ENCODE measurements at places on chromosomes 6 and 20. TPM values are rescaled to one million over a fixed set of nuclear protein-coding genes. Genes with fewer than 3 reads are reported as not detected.

- no peak for DNase-seq
These were observed 15.0 kb downstream of the ADNP start for GRCh38 chr20:50916257-50916656.

DNA sequence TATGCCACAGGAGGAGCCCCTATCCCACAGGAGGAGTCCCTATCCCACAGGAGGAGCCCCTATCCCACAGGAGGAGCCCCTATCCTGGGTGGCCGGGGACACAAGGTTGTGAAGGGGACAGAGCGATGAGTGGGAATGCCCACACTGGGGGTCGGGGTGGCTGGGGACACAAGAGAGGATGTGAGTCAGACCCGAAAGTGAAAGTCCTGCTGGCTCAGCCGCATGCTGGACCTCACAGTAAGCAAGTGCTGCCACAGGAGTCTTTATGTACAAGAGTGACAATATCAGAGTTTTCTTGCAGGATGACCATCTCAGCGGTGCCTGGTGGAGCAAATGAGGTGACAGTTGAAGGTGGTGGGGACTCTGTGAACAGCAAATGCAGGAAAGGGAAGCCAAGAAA lies 93.7 kb downstream of the PSMB1 start:
- DNase-seq: no peak

- no peak for DNase-seq
These were observed 128.2 kb upstream of the AFDN start for GRCh38 chr6:167698540-167698939.

- DNase-seq: no peak
These were observed 14.2 kb upstream of the TOX2 start for GRCh38 chr20:43900496-43900895.

DNA sequence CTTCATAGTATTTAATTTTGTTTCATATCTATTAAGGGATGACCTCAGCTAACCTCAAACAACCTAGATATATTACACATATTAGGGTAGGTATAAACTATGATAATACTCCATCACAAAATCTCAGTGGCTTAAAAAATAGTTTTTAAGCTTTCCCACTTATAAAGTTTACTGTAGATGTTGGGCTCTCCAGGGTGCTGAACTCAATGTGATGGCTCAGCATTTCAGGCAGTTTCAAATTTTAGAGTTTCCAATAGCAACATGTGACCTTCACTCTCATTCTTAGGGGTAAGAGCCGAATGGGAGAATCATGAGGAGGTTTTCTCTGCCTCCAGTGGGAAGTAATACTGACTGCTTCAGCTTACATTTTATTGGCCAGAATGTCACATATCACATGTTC lies 357.3 kb downstream of the MEI4 start:
- no peak for DNase-seq

DNA sequence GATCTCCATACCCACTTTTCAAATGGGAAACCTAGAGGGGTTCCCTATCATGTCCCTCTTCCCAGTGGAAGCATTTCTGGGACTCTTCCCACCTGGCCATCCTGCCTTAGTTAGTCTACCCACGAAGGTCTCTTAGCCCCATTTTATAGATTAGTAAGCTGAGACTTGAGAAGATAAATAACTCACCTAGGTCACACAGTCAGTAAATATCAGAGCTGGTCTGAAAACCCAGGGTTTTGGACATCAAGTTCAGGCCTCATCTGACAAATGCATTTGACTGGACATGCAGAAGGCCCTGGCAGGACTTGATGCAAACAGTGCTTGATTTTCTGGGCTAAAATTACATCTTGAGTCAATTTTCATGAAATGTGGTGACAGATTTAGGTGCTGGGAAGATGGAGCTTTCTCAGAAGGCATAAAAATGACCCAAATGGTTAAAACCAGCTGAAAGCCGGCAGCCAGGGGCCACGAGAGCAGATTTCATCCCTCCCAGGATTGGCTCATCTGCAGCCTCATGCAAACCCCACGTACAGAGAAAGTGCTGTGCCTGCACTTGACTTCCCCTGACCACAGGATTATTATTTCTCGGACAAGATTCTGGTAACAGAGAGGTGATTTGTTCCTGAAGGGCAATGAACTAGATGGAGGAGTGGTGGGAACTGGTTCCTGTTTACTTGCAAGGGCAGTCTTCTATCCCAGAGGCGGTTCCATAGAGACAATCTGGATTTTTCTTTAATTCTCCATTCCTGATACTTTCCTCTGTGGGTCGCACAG lies 23.1 kb downstream of the CPNE5 start:
- DNase-seq: no peak

DNA sequence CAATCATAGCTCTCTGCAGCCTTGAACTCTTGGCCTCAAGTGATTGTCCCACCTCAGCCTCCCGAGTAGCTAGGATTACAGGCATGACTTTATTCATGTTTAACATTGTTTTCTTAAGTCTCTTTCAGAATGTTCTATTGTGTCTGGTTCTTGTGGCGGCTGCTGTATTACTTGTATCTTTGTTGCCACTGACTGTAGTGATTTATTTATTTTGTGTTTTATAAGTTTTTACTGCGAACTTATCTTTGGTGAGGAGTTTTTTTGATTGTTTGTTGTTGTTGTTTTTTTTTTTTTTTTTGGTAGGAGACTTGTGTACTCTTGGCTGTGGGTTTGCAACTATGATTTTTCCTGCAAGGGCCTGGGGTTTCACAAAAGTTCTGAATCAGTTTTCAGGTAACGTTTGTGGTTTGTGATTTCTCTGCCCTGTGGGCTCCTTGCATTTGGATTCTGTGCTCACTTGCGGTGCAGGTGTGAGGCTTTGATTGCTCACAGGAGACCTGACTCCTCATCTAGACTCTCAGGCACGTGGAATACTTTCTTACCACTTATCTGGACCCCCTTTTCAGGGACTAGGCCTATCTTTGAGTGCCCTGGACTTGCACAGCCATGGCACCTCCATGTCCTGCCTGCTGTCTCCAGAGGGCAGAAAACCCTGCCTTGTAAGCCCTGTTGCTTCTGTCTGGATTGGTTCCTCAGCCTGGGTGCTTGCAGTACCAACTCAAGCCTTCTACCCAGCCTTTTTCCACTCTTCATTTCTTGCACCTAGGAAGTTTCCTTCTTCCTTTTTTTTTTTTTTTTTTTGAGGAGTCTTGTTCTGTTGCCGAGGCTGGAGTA lies 25.2 kb downstream of the KIF25 start:
- DNase-seq: no peak

- DNase-seq: no peak
These were observed 185.2 kb upstream of the FLRT3 start for GRCh38 chr20:14522595-14522994.

DNA sequence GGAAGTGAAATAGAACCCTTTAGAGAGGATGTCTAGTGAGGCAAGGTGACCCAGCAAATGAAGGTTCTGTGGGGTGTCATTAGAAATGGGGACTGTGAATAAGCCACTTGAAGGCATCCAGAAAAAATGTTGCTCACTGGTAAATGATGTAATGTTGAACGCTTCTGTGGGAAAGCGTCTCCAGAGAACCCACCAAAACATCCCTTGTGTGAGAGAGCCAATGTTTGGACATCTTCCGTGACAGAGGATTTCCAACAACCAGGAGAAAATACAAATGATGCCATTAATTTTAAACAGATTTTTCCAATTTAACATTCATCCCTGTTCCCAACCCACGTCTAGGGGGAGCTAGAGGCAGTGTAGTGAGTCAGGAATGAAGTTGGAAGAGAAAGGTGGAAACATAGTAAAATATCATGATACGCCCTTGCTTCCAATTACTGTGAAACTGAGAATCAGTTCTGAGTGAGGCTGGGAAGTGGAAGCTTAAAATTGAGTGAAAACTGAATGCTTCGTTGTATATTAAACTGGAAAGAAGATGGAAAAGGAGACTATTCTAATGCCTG lies 584.2 kb downstream of the CD109 start:
- DNase-seq: no peak

GRCh38 chr6:168988801-168989200 lies 264.8 kb downstream of the THBS2 start:
- DNase-seq: no peak

GRCh38 chr20:37755665-37756064 lies 61.8 kb downstream of the CTNNBL1 start:
- DNase-seq: peak; percentile 26

GRCh38 chr20:63275825-63276224 lies 3.2 kb downstream of the ARFGAP1 start:
- no peak for DNase-seq

Gene MEI4
- 0.44 TPM for total RNA-seq

Gene RAB44
- 0.06 TPM for total RNA-seq

Gene DNAH8
- not detected for total RNA-seq

Gene ITPR3
- total RNA-seq: 66.0 TPM

Gene RBPJL
- total RNA-seq: not detected

Gene LRFN2
- not detected for total RNA-seq
